ENCODE measurements at places on chromosomes 2 and 18.

DNA sequence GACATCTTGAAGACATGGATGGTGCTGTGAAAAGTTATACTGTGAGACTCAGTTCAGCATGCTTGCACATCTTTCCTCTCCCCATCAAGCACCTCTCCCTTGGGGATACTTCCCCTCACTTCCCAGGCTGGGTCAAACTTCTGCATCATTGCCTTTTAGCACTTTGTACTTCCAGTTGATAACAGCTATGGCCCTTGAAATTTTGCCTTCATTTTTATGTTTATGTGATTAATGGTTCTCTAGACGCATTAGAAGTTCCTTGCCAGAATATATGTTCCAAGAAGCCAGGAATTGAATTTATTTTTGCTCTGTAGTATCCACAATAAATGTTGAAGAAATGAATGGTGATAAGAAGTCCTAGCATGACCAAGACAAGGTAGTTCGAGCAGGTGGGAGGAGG, 120.9 kb upstream of the ST6GAL2 start:
- no peak for DNase-seq

DNA sequence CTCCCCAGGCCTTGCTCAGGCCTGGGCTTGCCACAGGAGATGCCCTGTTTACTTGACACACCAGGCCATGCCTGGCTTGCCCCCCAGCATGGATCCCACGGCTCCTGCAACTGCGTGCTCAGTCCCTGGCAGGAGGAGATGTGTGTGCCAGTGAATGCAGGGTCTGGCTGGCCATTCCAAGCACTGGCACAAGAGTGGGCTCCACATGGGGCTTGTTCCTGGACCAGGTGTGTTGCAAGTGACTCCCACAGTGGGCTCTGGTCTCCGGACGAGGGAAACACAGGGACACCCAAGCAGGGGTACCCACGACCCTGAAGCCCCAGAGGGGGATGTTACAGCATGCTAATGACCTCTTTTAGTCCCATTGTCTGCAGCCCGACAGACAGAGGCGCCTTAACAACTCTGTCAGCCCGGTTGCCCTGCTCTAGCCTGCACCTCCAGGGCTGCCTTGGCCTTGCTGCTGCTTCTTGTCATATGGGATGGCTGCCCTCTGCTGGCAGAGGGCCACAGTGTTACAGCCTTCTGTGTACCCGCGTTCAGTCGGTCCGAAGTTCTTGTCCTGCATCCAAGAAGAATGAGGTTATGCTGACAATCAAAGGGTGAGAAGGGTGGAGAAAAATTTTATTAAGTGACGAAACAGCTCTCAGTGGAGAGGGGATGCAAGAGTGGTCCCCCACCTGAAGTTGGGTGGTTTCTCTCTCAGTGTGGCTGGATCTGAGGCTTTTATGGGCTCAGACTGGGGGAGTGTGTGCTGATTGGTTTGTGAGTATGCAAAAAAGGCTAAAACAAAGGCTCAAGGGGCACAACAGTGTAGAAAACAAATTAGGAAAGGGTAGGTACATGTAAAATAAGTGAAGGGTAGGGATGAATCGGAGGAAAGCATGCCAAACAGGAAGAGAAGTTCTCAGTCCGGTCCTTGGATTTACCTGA, 180.4 kb downstream of the MBD5 start:
- no peak for DNase-seq

DNA sequence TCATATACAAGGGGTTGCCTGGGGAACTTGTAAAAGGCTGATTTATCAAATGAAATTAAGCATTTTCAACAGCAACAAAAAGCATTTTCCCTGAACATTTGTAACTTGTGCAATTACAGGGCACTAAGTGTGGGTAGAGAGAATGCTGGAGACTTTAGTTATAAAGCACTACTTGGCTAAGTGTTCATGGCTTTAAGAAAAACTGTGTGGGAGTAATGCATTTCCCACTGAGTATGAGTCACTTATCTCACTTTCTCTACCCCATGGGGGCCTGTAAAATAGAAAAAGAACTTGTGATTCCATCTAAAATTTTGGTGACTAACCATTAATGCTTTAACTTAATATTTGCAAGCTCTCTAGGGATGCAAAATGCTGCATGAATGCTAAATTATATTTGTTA, 193.4 kb downstream of the CCDC102B start:
- DNase-seq, result no peak

DNA sequence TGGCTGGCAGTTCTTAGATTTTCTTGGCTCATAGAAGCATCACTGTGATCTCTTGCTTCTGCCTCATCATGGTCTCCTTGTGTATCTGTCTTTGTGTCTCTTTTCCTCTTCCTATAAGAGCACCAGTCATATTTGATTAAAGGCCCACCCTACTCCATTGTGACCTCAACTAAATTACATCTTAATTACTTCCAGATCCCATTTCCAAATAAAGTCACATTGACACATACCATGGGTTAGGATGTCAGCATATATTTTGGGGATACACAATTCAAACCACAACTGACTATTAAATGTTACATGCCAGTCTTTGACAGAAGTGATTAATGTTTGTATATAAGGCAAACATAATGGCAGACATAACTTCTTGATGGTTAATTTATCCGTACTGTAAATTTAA, 27.3 kb upstream of the TMX3 start:
- DNase-seq, result no peak

- no peak for DNase-seq
Measured at GRCh38 chr2:86632672-86633071, 9.0 kb upstream of the RNF103 start.

- no peak for DNase-seq
Measured at GRCh38 chr2:127305990-127306585, 12.1 kb upstream of the ERCC3 start.

DNA sequence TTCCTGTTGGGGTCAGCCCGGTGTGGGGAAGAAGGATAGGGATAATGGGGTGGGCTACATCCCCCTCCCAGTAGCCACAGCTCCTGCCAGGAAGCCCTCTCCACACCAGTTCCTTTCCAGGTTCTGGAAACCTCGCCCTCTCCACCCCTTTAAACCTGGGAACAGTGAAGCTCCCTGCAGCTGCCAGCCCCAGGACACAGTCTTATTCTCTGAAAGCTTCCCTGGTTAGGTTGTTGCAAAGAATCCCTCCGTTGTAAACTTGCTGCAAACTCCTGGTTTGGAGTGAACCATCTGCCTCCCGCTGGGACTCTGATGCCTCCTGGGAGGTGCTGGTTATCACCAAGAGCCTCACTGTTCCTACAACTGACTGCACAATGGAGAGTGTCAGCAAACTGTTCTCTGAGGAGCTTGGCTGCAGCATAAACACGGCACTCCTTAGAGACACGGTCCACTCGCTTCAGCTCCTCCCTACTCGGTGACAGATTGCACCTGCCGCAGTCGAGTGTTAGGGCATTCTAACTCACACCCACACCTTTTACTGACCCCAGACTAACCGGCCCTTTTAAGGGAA, 261.8 kb upstream of the RAB6C start:
- no peak for DNase-seq

DNA sequence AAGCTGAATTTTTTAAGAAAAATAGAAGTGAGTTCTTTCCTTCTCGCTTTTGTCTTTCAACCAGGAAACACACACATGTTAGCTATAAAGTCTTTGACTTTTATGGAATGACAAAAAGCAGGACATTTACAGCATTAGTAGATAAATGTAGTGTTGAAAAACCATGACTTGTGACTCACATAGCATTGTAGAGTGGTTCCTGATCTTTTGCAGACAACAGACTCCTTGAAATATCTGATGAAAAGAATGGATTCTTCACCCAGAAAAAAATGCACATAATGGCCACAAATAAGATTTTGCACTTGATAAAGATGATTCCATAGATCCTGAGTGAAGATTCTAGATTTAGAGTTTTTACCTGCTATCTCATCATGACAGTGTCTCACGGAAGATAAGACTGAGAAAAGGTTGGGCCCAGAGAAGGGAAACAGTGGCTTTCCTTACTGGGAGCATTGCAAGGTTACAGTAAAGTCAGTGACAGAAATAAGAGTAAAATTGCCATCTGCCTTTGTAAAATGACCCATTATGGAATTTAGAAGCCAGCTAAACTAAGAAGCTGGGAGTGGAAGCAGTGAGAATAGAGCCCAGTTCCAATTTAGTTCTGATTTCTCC, 14.0 kb downstream of the SMARCAL1 start:
- no peak for DNase-seq

- DNase-seq, result peak; percentile 94
Measured at GRCh38 chr2:42132966-42133641, 36.0 kb upstream of the EML4 start.

GRCh38 chr2:136358576-136358975, 240.6 kb upstream of the CXCR4 start:
- no peak for DNase-seq

DNA sequence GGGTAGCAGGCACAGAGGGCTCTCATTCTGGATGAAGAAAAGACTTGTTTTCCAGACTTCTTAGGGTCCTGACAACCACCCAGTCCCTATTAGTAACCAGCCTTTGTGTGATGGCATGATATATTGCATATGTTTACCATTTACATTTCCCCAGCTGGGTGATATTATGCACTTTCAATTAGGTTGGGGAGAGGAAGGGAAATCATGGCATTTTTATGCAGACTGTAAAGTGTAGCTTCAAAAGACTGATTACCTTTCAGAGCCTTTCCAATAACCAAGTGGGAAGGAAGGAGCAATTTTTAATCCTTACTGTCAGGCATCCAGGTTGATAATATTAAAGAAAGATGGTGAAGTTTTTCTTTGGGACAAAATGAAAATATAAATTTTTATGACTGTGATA, 240.8 kb upstream of the NRP2 start:
- DNase-seq, result no peak

GRCh38 chr2:117968722-117969121, 45.1 kb downstream of the CCDC93 start:
- no peak for DNase-seq

GRCh38 chr2:86301009-86301408, 36.4 kb downstream of the REEP1 start:
- DNase-seq, result no peak

GRCh38 chr2:43100883-43101662, 125.3 kb downstream of the ZFP36L2 start:
- no peak for DNase-seq

GRCh38 chr2:143296089-143296488, 166.9 kb downstream of the ARHGAP15 start:
- no peak for DNase-seq

GRCh38 chr18:70501358-70501757, 212.5 kb downstream of the SOCS6 start:
- DNase-seq, result no peak

- DNase-seq, result no peak
Measured at GRCh38 chr2:54632733-54633692, 90.4 kb upstream of the EML6 start.

DNA sequence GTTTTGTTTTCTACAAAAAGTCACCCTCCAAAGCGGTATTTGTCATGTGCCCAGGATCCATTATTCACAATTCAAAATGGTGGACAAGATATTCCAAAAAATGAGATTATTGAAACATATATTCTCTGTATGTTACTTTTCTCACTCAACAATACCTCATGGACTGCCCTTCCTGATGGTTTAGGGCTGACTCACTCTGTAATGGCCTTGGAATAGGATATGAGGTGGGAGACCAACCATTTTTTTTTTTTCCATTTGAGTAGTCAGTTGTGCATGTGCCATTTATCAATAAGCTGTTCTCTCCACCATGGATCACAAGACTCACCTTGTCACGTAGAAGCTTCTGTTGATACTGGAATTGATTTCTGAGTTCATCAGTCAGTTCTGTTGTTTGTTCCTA, 64.5 kb downstream of the LYPD6 start:
- no peak for DNase-seq

DNA sequence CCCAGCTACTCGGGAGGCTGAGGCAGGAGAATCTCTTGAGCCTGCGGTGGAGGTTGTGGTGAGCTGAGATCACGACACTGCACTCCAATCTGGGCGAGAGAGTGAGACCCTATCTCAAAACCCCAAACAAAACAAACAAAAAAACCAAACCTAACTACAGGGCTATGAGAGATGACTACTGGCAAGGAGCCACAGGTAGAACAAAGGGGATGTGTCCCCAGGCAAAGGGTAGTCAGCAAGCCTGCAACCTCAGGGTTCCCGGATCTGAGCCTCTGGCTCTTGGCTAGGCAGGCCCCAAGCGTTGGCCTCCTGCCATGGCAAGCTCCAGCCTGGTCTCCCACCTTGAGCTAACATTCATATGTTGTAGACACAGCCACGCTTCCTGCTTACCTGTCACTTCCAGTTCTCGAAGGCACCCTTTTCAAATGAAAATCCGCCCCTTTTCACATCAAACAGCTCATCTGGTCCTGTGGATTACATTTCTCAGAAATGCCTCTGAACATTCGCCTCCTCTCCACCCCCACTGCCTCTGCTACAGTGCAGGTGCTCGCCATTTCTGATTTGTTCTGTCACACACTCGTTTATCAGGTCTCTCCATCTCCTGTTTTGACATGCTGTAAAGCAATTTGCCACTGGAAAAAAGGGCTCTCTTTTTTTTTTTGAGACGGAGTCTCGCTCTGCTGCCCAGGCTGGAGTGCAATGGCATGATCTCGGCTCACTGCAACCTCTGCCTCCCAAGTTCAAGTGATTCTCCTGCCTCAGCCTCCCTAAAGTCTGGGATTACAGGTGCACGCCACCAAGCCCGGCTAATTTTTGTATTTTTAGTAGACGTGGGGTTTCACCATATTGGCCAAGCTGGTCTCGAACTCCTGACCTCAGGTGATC, 13.1 kb upstream of the ACTR3 start:
- DNase-seq, result peak; percentile 42

DNA sequence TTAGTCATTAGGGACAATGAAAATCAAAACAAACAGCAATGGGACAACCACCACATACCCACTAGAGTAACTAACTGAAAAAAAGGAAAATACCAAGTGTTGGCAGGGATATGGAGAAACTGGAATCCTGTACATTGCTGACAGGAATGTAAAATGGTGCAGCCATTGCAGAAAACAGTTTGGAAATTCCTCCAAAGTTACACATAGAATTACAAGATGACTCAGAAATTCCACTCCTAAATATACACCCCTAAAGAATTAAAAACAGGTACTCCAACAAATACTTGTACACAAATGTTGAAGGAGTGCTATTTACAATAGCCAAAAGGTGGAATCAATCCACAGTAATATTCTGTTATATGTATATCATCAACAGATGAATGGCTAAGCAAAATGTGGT, 110.9 kb downstream of the ROCK1 start:
- DNase-seq, result no peak

GRCh38 chr18:34787931-34788532, 77.9 kb downstream of the DTNA start:
- DNase-seq, result no peak

Data from effector memory CD4-positive, alpha-beta T cell (primary cell).